CD4-positive, alpha-beta T cell (primary cell): ENCODE measurements at places on chromosomes 3 and 15.
A peak's percentile ranks its signal among the peaks of the same experiment; 100 is the strongest.

DNA sequence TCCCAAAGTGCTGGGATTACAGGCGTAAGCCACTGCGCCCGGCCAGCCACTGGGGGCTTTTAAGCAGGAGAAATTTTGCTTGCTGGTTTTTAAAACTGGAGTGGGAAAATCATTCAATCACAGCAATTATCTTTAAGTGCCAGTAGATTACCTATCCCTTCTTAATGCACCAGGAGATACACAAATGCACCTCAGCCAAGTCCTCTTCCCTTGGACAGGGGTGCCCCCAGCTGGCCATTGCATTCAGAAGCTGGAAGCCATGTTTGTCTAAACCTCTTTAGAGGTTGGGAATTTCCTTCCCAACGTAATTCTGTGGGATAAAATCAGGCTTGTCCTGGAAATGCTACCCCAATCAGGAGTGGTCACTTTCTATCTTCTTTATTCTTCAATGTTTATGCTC, 26.6 kb downstream of the MIX23 start:
- DNase-seq = no peak

DNA sequence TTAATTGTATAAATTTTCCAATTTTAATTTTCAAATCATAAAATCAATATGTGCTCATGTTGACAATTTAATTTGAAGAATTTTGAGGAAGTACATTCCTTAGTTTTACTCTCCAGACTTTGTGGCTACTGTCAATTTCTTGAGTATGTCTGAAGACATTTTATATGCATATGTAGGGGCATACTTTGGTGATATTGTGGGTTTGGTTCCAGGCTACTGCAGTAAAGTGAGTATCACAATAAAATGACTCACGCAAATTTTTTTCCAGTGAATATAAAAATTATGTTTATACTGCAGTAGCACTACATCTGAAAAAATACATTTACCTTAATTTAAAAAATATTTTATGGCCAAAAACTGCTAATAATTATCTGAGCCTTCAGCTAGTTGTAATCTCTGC, 123.2 kb upstream of the PLCL2 start:
- no peak for DNase-seq

DNA sequence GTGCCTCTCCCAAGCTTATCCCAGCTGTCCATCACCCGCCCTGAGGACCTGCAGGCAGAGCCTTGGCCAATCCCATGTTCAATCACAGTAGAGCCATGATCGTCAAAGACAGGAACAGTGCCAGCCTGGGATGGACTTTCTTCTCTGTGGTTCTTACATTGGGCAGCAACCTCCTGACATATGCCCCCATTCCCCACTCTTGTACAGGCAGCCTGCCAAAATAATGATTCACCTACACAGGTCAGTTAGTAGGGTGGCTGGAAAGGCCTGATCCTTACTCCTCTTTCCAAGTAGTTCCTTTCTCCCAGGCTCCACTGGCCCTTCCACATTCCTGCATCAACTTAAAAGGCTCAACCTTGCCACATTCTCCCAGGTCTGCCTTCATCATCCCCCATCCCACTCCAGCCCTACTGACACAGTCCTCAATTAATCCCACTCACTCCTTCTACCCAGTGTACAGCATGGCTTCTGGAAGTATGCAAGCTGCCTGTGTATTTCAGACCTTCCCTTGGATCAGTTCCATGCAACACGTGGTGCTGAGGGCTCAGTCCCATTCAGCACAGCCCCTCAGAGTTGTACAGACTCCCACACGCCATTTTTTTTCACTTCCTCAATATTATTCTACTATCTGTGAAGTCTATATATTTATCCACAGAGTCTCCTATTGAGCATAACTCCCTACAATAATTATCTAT, 189.8 kb downstream of the NTRK3 start:
- no peak for DNase-seq

DNA sequence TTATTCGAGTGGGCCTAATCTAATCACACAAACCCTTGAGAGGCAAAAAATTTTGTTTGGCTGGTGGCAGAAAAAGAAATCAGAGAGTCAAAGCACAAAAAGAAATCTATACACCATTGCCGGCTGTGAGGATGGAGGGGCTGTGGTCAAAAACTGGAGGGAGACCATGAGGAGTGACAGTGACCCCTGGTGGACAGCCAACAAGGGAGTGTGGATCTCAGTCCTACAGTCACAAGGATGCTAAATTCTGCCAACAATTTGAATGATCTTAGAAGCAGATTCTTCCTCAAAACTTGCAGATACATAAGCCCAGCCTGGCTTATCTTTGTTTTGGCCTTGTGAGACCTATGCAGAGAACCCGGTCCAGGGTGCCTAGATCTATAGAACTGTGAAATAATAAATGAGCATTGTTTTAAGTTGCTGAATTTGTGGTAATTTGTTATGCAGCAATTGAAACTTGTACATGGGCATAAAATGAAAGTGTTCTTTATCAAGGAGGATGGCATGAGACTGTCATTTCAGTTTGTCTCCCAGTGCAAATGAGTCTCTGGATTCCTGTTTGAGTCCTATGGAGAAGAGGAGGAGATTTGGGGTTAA, 103.0 kb upstream of the ARHGEF26 start:
- peak; percentile 3 for DNase-seq

GRCh38 chr3:197913641-197914380, 36.2 kb upstream of the RPL35A start:
- no peak for DNase-seq

DNA sequence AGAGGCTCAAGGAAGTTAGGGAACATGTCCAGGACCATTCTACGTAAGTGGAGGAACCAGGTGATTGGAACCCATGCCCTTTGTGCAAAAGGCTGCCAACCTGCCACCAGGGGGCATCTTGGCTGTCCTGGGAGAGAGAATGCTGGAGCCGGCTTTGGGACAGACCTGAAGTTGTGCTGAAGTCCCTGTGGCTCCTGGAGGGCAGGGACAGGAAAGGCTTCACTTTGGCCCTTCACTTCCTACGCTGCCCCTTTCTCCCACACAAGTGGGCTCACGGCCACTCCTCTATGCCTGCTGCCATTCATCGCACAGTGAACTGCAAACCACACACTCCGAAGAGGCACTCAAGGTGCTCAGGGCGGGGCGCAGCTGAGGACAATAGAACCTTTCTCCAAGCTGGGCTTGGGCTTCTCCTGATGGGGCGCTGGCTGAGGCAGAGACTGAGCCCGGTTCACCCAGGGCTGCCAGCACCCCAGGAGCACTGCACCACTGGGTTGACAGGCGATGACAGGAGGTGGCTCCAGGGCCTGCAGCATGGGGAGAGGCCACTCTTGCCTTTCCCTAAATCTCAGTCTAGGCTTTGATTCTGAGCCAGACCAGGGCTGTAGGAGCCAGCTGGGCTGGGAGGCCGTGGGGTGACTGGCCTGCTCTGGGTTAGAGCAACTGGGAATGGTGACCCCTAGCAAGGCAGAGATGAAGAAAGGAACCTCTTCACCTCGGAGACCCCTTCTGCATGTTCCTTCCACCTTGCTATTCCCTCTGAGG, 8.4 kb downstream of the SHF start:
- DNase-seq = peak; percentile 75

DNA sequence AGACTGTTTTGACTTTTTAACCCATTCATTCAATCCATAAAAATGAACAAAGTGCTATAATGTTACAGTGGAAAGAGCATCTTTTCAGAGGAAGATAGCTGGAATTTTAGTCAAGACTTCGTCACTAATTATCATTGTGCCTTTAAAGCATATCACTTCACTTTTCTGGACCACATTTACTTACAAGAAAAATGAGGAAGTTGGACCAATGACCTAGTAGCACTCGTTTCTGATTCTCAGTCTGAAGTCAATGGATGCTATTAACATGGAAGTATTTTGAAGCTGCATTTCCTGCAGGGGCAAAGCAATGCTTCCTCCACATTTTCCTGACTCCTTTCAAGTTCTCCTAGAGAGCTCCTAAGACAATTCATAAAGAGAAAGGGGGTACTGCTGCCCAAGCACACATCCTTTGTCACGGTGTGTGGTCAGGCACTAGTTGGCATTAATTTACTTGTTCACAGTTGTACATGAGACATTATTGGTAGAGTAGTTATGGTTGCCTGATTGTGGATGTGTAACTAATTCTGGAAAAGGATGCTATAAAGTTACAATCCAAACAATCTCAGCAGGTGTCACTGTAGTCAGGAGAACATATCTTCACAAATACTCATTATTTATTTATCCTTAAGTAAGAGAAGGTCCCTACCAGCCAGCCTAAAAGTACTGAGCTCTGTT, 1049.1 kb downstream of the FHIT start:
- DNase-seq = no peak

- DNase-seq = no peak
These were observed 157.6 kb upstream of the PPP2R3A start for GRCh38 chr3:135807879-135808278.

GRCh38 chr15:68405378-68406250, 26.3 kb downstream of the ITGA11 start:
- DNase-seq = no peak

DNA sequence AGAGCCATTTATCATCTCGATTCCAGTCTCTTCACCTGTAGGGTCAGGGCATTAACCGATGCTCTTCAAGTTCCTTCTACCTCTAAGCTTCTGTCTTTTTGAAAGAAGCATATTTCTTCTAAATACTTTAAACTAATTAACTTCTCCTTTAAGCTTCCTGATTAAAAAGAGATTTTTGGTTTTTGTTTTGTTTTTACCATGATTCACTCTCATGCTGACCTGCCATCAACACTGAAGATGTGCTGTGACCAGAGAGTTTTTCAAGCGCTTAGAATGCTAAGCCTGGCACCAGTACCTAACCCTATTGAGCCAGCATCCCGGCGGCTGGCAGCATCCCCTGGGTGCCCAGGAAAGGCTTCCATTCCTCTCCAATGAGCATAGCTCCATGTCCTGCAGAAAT, 89.3 kb downstream of the FOXP1 start:
- no peak for DNase-seq

DNA sequence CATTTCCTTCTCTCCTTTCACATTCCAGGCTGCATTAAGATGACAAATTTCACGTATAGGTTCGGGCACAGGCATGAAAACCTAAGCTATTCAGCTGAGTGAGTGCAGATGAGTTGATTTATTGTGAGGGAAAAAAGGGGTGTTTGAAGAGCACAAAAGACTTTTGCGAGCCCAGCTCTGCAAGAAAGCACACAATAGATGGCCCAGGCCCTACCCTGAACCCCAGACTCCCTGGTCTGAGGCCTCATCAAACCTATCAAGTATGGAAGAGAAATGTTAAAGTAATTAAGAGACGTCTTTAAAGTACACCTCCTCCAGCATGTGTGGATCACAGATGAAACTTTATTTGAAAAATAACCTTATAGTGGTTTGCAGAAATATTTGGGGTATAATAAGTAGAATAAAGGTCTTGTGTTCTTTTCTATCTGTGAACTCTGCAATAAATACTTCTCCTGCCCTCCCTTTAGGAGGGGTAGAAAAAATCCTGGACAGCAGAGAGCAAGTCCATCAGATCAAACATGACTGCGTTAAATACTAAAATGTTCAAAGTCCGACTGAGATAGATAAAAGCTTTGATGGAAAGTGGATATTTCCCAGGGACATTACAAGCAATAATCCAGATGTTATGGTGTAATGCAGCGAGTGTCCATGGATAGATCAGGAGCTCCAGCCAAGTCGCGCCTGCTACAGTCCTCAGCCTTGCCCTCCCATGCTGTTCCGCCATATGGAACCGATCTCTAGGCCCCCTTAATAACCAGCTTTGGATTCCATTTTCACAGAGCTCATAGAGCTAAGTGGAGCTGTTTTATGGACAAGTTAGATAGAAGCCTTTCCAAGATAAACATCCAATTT, 121.5 kb downstream of the MCTP2 start:
- DNase-seq = no peak

DNA sequence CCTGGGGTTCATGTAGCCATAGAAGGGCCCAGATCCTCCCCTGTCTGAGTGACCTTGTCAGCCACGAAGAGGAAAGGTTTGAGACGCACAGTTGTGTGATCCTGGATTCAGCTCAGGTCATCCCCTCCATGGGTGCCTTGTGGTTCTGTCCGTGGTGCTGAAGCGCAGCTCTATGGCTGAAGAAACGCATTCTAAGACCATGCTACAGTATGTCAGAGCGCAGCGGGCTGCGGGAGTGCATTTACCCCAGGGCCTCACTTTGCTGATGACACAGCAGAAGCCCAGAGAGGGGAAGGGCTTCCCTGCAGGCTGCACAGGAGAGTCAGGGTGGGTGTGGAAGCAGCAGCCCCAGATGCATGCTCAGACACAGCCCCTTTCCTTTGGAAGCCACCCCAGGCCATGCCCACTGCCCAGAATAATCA, 68.8 kb upstream of the IQSEC1 start:
- DNase-seq = no peak

DNA sequence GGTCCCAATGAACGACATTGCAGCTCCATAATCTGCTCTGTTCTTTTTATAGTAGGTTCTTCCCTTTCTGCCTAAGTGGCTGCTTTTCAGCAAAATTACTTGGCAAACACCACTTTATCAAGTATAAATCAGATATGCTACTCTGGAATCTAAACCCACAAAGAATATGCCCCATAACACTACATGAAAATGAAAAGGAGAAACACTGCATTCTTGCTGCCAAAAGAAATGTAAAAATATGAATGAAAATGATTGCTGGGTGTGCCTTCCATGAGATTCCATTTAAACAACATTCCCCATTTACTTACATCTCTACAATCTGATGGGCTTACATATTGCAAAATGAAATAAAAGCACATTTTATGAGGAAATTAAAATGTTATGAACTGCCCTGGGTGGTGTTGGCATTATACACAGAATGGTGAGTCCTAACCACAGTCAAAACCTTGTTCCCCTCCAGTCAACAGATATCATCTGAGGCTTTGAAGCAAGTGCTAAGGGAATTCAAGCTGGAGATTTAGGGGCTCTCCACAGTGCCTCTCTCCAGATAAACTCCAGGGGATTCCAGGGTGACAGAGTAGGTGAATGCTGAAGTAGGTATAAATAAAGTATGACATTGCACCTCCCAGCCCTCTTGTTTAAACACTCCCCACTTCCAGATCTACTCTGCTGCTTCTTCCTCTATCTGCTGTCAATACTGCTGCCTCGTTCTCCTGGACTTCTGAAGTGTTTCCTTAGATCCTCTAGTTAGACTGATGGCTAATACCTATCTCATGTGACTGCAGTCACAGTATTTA, 136.5 kb downstream of the RORA start:
- DNase-seq = no peak

GRCh38 chr3:25982756-25983155, 192.9 kb downstream of the OXSM start:
- no peak for DNase-seq

DNA sequence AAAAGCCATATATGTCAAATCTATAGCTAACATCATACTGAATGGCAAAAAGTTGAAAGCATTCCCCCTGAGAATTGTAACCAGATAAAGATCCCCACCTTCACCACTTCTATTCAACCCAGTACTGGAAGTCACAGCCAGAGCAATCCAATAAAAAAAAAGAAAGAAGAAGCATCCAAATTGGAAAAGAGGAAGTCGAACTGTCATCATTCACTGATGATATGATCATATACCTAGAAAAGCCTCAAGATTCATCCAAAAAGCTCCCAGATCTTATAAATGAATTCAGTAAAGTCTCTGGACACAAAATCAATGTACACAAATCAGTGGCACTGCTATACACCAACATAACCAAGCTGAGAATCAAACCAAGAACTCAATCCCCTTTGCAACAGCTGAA, 97.4 kb downstream of the CBLB start:
- DNase-seq = no peak

DNA sequence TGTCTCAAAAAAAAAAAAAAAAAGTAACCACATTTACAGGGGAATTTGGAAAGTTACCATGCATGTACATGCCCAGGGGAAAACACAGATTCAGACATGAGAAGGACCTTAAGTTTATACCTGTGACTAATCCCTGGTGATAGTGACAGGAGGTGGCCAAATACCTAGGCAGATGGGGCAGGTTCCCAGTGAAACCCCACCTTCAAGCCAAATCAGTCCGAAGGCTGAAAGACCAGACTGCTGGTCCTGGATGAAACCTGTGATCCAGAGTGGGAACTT, 15.8 kb downstream of the SPCS1 start:
- DNase-seq = no peak
